Dermis blood vessel endothelial cell (primary cell): ENCODE measurements at places on chromosomes 2 and 18. TPM values are rescaled to one million over a fixed set of nuclear protein-coding genes. Genes with fewer than 3 reads are reported as not detected.

B3GNT7 gene
- 12.1 and 13.6 TPM in 2 replicates for total RNA-seq

TFCP2L1 gene
- total RNA-seq = 0.28 and 0.51 TPM in 2 replicates

ODC1 gene
- 111 and 129 TPM in 2 replicates for total RNA-seq

FOXD4L1 gene
- total RNA-seq = 0.05 and 0.17 TPM in 2 replicates

C2orf78 gene
- total RNA-seq = not detected in 2 replicates

MSTN gene
- not detected in 2 replicates for total RNA-seq

NEU4 gene
- total RNA-seq = not detected in 2 replicates

ERMN gene
- total RNA-seq = not detected in 2 replicates

CHAC2 gene
- 12.5 and 14.1 TPM in 2 replicates for total RNA-seq

EPAS1 gene
- total RNA-seq = 283 and 362 TPM in 2 replicates
